ENCODE measurements at places on chromosomes 5 and 9.
A peak's percentile ranks its signal among the peaks of the same experiment; 100 is the strongest.

GRCh38 chr5:55143624-55144023, 16.3 kb upstream of the GPX8 start:
- no peak for DNase-seq

DNA sequence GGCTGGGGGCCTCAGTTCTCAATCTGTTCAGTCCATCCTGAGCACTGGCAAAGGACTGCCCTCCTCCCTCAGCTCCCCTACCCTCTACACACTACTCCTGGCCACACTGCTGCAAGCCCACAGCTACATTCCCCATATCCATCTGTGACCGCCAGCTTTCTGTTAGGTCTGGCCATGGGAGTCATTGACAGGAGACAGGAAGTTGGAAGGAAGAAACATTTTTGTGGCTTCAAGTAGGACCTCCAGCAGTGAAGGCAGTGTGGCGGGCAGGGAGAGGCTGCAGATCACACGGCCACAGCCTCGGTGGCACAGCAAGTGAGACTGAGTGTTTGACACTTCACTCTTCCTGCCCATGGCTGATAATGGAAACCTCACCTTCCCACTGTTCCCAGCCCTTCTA, 55.9 kb downstream of the SECISBP2 start:
- no peak for DNase-seq

DNA sequence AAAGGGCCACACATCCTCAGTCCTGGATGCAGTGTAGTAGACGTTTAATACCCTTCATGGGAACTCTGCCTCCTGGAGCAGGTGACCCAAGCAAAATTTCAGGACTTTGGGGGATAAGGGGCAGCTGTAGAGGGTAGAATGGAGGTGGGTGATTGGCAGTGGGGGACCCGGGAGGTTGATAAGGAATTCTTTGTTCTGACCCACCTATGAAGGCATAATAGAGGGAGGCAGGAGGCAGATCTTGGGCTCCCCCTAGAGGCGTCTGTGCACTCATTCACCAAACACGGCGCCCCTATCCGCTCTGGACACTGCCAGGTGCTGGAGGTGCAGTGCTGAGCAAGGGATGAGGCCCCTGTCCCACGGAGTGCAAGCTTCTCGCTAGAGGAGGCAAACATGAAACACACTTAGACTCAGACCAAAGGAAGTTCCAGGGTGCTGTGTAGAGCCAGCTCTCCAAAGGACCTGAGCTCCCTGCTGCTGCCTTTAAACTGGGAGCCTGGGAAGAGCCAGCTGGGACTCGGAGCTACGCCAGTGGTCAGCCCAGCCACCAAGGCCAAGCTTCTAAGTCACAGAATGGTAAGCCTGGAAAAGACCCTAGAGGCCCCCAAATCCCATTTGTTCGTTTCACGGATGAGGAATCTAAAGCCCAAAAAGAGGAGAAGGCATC, 7.7 kb downstream of the IL17B start:
- peak; percentile 66 for DNase-seq

DNA sequence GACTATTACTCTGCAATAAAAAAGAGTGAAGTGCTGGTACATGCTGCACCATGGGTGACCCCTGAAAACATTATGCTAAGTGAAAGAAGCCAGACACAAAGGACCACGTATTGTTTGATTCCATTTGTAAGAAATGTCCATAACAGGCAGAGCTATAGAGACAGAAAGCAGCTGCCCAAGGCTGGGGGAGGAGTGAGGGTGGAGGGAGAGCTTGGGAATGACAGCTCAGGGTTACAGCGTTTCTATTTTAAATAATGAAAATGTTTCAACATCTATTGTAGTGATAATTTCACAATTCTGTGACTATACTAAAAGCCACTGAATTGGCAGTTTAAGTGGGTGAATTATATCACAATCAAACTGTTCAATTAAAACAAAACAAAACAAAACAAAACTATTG, 81.7 kb downstream of the MYO10 start:
- DNase-seq, result no peak

- DNase-seq, result no peak
Observed at GRCh38 chr5:63500242-63500641, 462.0 kb downstream of the HTR1A start.

Measured in NCI-H146 (cell line).